ENCODE measurements at places on chromosomes 6 and 20.

- DNase-seq = peak; percentile 11
Observed at GRCh38 chr20:20060234-20060998, 8.1 kb downstream of the CFAP61 start.

- no peak for DNase-seq
Observed at GRCh38 chr6:56683882-56684281, 41.2 kb upstream of the DST start.

GRCh38 chr6:86793649-86794048 is 143.7 kb upstream of the HTR1E start:
- DNase-seq = no peak

DNA sequence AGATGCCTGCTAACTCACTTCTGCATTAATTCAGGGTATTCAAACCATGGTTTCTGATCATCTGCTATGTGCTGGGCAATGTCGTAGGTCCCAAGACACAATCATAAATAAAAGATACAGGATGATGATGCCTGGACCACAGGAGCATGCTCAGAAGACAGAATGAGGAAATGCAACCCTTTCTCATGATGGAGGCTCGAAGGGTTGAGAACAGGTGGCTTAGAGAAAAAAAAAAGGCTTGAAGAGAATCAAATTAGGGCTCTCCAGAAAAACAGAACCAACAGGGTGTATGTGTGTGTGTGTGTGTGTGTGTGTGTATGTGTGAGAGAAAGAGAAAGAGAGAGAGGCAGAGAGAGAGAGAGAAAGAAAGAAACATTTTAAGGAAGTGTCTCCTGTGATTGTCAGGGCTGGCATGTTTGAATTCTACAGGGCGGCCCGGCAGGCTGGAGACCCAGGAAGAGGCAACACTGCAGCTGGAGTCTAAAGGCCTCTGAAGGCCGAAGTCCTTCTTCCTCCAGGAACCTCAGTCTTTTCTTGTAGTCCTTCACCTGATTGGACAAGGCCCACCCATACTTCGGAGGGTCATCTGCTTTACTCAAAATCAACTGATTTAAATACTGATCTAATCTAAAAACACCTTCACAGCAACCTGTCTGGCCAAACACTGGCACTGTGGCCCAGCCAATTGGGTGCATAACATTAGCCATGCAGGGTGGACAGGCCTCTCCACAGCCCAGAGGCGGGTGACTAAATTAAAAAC is 143.8 kb downstream of the ERMARD start:
- DNase-seq = no peak

GRCh38 chr20:51318058-51318949 is 224.2 kb downstream of the NFATC2 start:
- peak; percentile 30 for DNase-seq

- no peak for DNase-seq
Observed at GRCh38 chr6:44742828-44743372, 355.4 kb downstream of the CDC5L start.

DNA sequence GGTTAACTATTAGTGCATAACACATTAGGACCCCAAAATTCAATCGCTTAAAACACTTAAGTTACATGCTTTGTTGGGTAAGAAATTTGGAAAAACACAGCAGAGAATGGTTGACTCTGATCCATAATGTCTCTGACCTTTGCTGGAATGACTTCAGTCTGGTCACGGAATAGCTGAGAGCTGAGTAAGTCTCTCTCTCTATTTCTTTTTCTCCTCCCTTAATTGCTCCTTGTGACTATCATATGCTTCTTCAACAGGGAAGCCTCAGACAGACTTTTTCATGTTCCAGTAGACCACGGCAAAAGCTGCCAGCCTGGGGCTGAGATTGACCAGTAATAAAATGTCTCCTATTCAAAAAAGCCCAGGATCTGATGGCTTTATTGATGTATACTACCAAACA is 4.8 kb downstream of the OR12D1 start:
- DNase-seq = no peak

DNA sequence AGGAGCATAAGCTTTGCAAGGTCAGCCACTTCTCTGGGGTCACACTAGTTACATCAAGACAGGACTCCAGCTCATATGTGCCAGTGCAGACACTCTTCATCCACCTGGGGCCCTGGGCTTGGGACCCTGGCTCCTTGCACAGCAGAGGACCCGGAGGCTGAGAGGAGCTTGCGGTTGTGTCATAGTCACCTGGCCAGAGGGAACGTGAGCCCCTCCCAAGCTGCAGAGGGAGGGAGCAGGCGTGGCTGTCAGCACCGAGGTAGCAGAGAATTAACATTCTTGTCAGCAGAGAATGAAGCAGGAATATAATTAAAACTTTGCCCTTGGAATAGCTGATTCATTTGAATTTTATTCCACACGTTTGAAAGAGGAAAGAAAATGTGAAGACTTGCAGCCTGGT is 36.8 kb downstream of the BCAS4 start:
- no peak for DNase-seq

GRCh38 chr20:16179371-16179770 is 393.9 kb downstream of the KIF16B start:
- no peak for DNase-seq

GRCh38 chr6:36109092-36109491 is 21.2 kb upstream of the MAPK13 start:
- no peak for DNase-seq

DNA sequence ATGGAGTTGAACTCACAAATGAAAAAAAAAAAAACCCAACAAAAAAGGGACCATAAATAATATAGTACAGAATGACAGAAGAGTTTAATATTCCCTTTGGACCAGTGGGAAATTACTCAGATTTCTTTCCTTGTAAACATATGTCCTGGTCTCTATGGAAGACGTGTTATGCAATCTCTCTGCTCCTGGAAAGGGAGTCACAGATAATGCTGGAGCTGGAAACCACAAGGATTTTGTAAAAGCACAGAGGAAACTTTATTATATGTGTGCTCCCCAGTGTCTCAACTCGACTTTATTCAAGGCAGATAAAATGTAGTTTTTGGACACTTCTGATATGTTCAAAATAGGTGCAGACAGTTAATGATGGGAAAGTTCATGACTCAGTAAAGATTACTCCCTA is 88.1 kb upstream of the ZFP64 start:
- DNase-seq = no peak

GRCh38 chr20:46549188-46549972 is 1.1 kb downstream of the OCSTAMP start:
- DNase-seq = no peak

- no peak for DNase-seq
Observed at GRCh38 chr6:157724960-157725741, 97.9 kb upstream of the SNX9 start.

DNA sequence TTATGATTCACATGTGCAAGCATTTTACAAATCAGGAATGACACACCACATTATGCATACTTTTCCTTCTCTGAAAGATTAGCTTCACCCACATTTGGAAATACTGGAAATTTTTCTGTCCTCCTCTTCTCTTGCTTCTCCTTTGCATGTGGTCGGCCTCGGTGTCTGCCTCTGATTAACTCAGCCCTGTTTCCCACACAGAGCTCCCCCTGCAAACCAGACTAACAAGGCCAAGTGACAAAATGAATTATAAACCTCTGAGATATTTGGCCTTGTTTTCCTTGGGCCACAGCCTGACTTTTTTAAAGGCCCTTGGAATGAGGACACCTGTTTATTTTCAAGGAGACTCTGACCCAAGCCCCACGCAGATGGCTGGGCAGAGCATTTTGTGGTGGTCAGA is 9.0 kb upstream of the CCN6 start:
- DNase-seq = no peak

- no peak for DNase-seq
Observed at GRCh38 chr6:17115251-17116116, 13.6 kb downstream of the STMND1 start.

- no peak for DNase-seq
Observed at GRCh38 chr6:158467923-158468322, 92.0 kb upstream of the TMEM181 start.

DNA sequence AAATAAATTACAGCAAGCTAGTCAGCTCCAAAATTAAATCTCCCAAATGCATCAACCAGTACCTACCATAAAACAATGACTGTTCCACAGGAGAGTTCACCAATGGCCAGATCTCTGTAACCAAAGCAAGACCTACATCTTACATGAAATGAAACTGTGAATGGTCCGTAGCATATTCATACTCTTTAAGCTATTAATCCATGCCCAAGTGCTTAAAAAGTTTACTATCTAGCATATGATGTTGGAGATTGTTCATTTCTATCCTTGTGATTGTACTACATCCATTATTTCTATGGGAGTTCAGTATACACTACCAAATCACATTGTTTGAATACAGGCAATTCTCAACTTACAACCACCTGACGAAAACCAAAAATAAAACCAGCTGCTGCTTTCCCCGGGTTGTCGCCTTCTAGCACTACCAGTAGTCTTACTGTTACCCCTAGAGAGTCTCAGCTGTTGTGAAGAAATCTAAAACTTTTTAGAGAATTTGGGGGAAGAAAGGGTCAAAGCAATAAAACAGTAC is 38.0 kb downstream of the HIVEP2 start:
- no peak for DNase-seq

- DNase-seq = no peak
Observed at GRCh38 chr20:49122920-49123319, 65.2 kb downstream of the STAU1 start.

DNA sequence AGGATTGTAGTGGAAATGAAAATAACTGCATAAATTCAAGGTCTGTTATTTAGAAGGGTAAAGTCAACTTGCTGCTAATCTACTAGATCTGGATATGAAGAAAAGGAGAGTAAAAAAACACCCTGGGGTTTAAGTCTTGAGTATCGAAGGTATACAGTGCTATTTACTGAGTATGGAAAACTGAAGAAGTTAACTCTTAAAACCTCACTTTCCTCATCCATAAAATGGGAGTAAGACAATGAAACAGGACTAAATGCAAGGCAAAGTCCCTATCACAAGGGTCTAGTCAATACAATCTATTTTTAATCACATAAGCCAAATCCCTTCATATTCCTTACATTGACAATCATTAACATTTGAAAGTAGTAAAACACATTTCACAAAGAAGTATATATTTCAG is 2.2 kb downstream of the FBXO5 start:
- no peak for DNase-seq

GRCh38 chr6:123207967-123208510 is 212.0 kb downstream of the CLVS2 start:
- DNase-seq = no peak

DNA sequence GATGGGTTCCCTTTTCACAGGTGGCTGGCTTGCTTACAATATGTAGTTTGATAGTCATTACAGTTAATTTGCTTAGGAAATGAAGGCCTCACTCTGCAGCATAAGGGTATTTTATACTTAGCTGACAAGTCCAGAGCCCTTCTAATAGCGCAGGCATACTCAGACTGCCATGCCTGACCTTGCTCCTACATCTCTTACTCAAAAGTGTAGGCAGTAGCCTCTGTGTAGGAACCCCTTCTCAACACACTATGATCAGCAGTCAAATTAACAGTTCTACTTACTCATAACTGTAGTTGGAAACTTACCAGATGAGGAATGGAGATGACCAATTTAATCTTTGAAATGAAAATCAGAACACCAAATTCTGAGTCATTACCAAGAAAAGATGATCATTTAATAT is 373.5 kb downstream of the TBC1D32 start:
- no peak for DNase-seq

DNA sequence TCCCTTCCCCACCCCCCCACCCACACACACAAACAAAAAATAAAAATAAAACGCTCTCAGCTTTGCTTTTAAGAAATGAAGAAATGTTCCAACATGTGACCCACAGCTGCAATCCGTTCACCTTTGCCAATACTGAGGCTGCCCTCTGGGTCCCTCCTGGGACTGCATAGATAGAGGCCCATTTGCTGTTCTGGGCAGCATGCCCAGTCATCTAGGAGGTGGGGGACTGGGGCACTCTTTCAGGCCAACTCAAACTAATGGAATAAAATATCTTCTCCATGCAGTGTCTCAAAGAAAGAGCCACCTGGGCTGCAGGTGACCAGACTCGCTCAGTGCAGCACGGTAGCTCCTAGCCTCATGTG is 79.9 kb downstream of the SLC22A3 start:
- no peak for DNase-seq

DNA sequence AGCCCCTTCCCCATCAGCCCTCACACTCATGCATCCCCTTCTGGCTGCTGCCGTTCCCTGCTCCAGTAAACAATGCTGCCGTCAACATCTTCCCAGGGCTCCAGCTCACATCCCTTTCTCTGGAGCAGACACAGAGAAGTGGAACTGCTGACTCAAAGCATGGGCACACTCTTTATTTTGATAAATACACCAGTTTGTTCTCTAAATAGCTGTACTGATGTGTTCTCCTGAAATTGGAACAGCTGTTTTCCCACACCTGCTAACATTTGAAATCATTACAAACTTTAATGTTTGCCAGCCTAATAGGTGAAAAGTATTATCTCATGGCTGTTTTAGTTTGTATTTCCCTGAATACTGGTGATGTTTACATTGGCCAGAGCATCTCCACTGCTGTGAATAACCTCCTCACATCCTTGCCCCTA is 102.1 kb upstream of the NXT1 start:
- DNase-seq = no peak

- DNase-seq = no peak
Observed at GRCh38 chr20:45564760-45565276, 14.3 kb downstream of the WFDC8 start.

- no peak for DNase-seq
Observed at GRCh38 chr6:1724124-1724523, 114.4 kb downstream of the FOXC1 start.

- DNase-seq = no peak
Observed at GRCh38 chr20:46690219-46691106, 1.2 kb upstream of the TP53RK start.
